Endothelial cell (in vitro differentiated cells): ENCODE measurements at places on chromosomes 5 and 9. TPM values are rescaled to one million over a fixed set of nuclear protein-coding genes. Genes with fewer than 3 reads are reported as not detected.
A peak's percentile ranks its signal among the peaks of the same experiment; 100 is the strongest.

DNA sequence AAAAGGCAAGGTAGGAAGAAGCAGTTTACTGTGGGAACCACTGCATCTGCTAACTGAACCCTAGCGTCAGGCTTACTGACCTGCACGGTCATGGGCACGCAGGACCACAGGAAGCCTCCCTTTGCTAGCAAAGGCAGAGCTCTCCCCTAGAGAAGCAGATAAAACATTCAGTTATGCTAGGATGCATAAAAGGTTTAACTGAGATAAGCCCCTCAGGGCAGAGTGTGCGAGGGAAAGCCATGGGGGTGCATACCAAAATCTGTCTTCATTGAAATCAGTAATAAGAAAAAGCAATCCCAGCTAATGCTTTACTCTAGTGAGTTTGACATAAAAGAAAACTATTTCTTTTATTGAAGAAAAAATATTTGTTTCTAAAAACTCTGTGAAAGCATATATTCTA, 2403.7 kb upstream of the C9orf72 start:
- no peak for DNase-seq

The PLPP7 gene
- 4.9 TPM for total RNA-seq

GRCh38 chr9:137630679-137631078, 11.9 kb downstream of the EHMT1 start:
- DNase-seq = no peak

- DNase-seq = no peak
Observed at GRCh38 chr5:133261993-133262392, 210.2 kb downstream of the HSPA4 start.

The TXNDC8 gene
- total RNA-seq = not detected

DNA sequence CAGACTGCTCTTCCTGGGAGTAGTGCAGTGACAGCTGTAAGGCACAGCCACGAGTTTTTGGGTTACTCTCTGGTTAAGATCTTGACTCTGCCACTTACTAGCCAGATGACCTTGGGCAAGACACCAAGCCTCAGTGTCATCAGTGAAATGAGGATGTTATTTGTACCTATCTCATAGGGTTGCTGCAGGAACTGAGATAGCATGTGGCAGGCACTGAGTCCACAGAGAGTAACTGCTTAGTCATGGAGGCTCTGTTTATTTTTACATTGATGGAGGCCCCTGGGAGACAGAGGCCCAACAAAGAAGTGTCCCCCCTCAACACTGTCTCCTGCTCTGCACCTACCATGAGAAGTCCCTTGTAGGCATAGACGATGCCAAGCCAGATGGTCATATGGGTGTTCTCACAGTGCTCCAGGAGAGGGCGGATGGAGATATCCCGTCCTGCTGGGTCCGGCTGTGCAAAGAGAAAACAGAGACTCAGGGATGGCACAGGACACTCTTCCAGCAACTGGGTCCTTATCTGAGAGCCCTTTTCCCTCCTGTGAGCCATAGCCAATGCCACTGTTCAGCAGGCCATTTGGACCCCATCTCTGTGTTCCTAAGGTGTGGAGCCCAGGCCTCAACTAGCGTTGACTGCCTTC, 55.4 kb upstream of the TBC1D2 start:
- no peak for DNase-seq

DNA sequence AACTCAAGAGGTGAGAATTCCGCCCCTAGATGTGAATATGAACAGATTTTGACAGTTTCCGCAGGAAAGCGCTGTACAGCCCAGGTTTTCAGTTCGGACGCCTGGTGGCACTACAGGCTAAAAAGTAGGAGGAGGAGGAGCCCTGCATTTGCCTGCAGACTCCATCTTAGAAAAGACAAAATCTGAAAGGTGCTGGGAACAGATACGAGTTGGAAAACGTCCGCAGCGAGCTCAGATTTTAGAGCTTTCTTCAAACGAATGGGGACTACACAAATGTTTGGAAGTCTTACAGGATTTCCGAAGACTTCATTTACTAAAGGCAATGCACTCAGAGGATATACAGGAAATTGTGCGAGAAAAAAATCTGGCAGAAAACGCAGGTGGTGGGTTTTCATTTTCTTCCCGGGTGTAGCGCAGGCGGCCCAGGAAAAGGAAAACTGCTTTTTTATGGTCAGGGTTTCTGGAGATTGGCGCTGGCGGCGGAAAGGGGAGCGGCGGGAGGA, 9.9 kb upstream of the PCDHB2 start:
- peak; percentile 66 for DNase-seq

GRCh38 chr5:17425385-17426070, 72.5 kb upstream of the TAF11L2 start:
- no peak for DNase-seq

- no peak for DNase-seq
Observed at GRCh38 chr9:129406278-129407225, 214.3 kb downstream of the C9orf50 start.

- no peak for DNase-seq
Observed at GRCh38 chr5:154541553-154541952, 63.5 kb upstream of the HAND1 start.

The PCDHA1 gene
- 0.13 TPM for total RNA-seq

GRCh38 chr9:109843641-109844040, 63.6 kb downstream of the PALM2AKAP2 start:
- no peak for DNase-seq

- no peak for DNase-seq
Observed at GRCh38 chr5:104237586-104237985, 675.0 kb upstream of the NUDT12 start.

DNA sequence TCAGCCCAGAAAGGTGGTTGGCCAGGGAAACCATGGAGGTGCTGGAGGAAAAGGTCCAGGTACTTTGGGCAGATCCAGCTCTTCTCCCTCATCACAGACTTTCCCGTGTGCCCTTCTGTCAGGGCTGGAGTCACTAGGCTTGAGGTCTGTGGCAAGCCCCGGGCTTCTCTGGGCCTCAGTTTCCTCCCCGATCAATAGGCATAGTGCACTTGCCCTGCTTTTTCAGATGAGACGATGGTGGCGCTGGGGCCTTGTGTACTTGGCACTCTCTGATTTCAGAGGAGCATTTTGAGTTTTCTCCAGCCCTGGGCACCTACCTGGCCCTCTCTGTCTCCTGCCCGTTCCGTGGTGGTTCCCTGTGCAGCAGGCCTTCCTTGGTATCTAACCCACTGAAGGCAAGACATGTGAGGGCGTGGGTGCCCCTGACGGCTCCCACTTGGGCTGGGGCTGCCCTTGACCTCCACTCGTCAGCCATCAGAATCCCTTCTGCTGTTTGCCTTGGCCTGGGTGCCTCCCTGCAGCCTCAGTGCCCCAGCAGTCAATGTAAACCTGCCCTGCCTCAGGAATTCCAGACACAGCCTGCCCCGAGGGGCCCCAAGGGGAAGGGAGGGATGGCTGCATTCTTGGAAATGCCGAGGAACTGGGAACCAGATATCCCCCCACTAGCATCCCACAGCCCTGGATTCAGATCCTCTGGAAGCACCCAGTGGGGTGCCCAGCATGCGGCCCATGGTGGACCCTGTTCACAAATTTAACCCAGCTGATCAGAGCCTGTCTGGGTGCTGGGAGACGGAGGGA, 66.3 kb upstream of the COL5A1 start:
- no peak for DNase-seq

DNA sequence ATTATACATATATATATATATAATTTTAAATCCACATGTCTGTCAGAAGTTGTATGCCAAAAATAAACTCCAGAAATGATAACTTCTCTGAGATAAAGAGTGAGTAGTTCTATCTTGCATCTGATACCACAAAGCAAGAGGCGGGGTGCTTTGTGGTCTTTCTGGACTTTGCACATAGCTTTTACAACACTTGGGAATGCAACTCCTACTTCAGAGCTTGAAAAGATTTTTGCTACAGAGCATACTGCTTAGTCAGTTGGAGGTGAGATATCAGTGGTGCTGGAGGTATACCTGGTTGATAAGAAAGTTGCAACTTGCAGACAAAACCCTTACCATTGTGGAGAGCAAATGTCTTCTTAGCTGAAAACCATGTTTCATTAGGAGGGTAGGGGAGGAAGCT, 1384.5 kb upstream of the NUDT12 start:
- DNase-seq = no peak

The TEX48 gene
- not detected for total RNA-seq

- no peak for DNase-seq
Observed at GRCh38 chr5:68419637-68420452, 204.3 kb downstream of the PIK3R1 start.

The INSL6 gene
- not detected for total RNA-seq

DNA sequence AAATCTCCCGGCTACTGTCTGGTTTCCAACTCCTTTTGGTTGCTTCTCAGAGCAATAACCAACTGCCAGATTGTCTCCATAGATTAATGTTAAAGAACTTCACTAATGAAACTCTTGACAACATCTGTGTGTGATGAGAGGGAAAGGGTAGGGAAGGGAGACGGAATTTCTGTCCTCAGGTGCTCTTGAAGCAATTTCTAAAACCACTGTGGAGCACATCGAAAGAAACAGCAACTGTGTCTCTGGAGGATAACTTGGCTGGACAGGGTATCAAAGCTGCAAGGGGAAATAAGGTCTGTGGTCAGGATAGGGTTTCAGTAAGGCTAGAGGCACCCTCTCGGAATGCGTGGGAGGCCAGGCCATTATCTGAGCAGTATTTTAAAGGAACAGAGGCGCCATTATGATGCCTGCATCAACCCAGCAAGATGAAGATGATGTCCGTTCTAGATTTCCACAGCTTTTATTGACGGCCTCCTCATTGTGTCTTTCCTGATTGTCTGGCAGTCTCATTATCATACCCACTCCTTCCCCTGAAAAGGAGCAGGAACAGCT, 76.6 kb downstream of the RORB start:
- DNase-seq = no peak

DNA sequence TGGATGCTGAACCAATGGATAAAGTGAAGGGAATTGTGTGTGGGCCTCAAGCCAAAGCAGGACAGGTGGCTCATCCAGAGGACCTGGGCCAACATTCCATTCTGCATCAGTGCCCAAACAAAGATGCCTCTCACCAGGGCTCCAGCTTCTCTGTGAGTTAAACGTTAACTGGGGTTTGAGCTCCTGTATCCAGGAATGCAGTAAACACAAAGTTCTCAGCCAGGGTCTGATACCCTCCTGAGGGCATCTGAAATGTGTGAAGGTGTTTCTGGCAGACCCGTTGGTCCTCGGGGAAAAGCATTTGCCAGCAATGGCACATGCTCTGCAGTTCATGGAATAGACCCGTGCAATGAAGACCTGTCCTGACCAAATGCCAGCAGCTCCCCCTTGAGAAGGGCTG, 33.9 kb upstream of the AOPEP start:
- DNase-seq = no peak

DNA sequence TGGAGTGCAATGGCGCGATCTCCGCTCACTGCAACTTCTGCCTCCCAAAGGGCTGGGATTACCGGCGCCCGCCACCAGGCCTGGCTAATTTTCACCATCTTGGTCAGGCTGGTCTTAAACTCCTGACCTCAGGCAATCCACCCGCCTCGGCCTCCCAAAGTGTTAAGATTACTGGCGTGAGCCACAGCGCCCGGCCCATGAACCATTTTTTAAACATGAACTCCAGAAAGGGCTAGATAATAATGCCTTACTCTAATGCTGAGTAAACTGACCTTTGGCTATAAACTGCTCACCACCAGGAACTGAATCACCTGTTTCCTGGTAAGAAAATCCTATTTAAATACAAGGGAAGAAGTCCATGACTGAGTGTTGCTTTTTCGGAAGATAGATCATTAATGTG, 23.2 kb upstream of the DAB2 start:
- DNase-seq = no peak

DNA sequence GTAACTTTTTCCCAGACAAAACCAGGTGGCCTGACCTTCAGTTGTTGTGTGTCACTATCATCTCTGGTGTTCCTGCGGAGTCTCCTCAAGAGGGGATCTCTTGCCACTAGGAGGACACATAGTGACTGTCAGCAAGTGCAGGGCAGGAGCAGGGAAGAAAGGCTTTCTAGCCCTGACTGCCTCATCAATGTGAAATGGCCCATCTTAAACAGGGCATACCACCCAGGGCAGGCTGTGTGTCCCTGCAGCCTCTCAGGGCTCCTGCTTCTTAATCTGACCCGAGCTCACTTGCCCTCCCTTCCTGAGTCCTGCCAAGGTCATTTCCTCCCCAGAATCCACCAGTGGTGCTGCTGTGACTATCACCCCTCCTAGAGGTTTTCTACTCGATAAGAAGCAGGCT, 57.4 kb upstream of the SIMC1 start:
- no peak for DNase-seq

The ZNF366 gene
- 23.3 TPM for total RNA-seq

DNA sequence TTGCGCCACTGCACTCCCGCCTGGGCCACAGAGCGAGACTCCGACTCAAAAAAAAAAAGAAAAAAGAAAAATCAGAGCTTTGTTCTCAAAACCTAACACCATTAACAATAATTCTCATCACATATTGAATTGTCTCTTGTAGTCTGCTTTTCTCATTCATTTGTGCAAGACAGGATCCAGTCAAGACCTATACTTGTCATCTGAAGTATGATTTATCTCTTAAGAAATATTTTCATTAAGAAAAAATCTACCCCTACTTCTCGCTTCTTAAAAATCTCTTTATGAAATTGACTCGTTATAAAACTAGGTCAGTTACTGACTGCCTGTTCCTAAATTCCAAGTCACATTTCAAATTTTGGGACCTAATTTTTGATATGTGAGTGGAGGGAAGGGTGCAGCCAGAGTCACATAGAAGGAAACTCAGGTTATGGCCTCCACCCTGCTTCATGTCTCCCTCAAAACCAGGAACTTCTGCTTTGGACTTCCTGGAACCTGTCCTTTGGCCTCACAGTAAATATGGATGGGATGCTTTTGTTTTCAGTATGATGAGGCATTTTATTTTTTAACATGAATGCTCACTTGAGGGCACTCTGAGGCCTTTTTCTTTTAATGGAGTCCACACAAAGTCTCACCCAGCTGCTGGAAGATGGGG, 18.9 kb downstream of the ZNF169 start:
- no peak for DNase-seq

DNA sequence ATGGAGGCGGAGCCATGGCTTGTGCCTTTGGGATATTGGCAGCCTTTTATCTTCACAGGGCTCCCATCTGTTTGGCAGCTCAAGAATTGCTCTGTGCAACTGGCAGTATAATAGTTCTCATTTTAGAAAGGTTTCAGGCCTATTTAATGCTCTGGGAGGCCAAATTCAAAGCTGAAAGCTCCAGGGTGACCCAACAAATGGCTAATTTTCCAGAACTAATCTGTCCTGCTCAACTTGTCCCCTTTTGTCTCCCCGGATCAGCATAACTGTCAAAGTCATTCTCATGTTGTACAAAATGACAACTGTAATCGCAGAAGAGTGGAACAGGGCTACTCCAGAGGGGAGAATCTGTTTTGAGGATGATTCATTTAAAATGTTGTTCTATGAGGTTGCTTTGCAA, 52.6 kb upstream of the CXCL14 start:
- DNase-seq = no peak

DNA sequence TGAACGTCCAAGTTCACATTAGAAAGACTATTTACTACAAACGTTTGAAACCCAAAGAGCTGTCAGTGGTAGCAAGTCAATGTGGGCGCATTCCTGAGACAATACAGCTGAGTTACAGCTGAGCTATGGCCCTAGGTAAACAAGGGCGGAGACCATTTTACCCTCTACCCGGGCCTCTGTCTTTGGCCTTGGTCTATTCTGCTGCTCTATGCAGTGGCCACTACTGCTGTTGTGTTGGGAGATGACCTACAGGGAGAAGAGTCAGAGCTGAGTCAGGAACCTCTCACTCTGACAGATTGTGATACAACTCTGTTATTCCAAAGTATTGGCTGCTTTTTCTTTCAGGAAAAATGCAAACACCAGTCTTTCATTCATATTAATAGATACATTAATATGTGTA, 700.6 kb downstream of the SEMA5A start:
- no peak for DNase-seq

GRCh38 chr5:174282391-174282790, 236.9 kb downstream of the NSG2 start:
- no peak for DNase-seq
